ENCODE measurements at places on chromosomes 11 and 22. TPM values are rescaled to one million over a fixed set of nuclear protein-coding genes. Genes with fewer than 3 reads are reported as not detected.

DNA sequence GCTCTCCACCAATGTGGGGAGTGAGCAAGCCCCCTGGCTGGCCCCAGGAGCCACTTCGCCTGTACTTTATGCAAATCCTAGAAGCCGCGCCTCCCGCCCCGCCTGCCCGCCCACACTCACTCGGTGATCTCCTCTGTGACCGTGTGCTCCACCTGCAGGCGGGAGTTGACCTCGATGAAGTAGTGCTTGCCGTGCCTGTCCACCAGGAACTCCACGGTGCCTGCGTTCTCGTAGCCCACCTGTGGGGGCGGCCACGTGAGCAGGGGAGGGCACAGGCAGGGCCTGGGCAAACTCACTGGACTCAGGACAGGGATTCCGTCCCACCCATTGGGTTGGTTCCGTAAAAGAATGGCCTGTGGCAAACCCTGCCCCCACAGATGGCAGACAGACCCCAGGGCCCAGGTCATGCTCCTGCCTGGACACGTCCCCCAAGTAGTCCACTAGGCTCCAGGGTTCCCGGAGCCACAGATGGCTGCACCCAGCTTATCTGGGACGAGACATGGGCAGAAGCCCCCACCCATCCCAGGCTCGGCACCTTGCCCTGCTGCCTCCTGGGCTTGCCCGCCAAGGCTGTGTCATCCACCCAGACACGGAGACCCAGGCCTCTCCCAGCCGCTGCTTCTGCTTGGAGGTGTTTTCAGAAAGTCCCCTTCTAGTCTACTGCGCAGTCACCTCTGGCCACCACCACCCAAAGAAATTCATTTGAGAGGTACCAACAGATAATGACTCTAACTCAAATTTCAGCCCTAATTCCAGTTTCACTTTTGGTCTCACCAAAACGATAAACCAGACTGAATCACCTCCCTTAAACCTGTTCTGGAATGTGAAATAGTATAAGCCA lies 12.1 kb downstream of the LRFN4 start:
- no peaks in the 10 kb centered on the region for H3K27me3 ChIP-seq
- no peak overlapping the region for H3K4me3 ChIP-seq
- no peaks in the 10 kb centered on the region for H3K36me3 ChIP-seq
- DNase-seq: no peak

SEPTIN3 gene
- total RNA-seq: 3.7 TPM

RTN4R gene
- total RNA-seq: 9.0 TPM

NXPE2 gene
- not detected for total RNA-seq

- DNase-seq: no peak
- H3K4me1 ChIP-seq: no peaks in the 10 kb centered on the region
- H3K27me3 ChIP-seq: peaks cover 26% of the 10 kb centered on the region
- H3K4me3 ChIP-seq: no peak overlapping the region
- H3K36me3 ChIP-seq: no peaks in the 10 kb centered on the region
- H3K27ac ChIP-seq: no peak overlapping the region
Measured at GRCh38 chr11:93652161-93652597, 9.3 kb upstream of the CEP295 start.

GRCh38 chr11:22922672-22923071 lies 62.4 kb upstream of the CCDC179 start:
- no peaks in the 10 kb centered on the region for H3K27me3 ChIP-seq
- H3K4me3 ChIP-seq: peak overlapping the region; percentile 66
- H3K27ac ChIP-seq: peak overlapping the region; percentile 52
- peaks cover 26% of the 10 kb centered on the region for H3K4me1 ChIP-seq

Data from type B pancreatic cell (in vitro differentiated cells).